Stimulated activated CD4-positive, alpha-beta T cell treated with anti-CD3 and anti-CD28 coated beads, Interleukin-12 subunit alpha, Interleukin-12 subunit beta, amount 100 ng/mL, for 4 hours (primary cell): ENCODE measurements at places on chromosomes 3 and 15.

- no peak for DNase-seq
These were observed 8.6 kb downstream of the TM6SF1 start for GRCh38 chr15:83115831-83116565.

GRCh38 chr15:62122249-62122648 lies 42.8 kb downstream of the C2CD4B start:
- no peak for DNase-seq

- DNase-seq: no peak
These were observed 51.0 kb downstream of the EDEM1 start for GRCh38 chr3:5238545-5238944.

GRCh38 chr3:140765246-140765645 lies 87.4 kb downstream of the TRIM42 start:
- DNase-seq: no peak

DNA sequence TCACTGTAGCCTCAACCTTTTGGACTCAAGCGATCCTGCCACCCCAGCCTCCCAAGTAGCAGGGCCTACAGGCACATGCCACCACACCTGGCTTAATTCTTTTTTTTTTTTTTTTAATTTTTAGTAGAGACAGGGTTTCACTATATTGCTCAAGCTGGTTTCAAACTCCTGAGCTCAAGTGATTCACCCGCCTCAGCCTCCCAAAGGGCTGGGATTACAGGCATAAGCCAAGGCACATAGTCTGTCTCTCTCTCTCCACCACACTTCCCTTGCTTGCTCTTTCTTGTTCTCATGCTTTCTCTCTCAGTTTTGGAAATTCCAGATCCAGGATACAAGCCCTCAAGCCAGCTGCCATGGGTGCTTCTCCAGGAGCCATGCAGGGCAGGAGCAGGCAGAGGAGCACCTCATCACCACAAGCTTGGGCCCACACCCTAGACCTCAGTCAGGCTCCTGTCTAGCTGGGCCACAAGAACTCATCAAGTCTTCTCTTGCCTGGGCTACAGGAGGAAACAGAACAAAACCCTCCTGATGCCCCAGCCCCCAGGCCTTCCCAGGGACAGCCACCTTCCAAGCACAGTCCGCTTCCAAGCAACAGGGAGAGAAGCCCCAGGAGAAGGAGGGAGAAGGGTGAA lies 145.3 kb upstream of the LPP start:
- DNase-seq: no peak

DNA sequence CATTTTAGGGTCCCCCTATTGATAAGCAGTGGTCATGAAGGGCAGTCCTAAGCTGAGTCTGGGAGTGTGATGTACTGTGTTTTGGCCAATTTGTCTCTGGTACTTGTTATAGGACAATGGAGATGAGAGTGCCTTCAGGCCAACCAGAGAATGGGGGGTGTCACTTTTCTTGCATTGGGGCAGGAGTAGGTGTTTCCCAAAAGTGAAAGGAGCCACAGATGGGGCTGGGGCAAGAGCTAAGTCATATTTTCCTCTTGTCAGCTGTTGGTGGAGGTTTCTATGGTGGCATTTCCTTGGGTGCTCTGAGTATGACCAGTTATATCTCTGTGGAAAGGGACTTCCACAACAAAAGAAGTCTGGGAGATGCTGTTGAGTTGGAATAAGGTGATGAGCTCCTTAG lies 24.7 kb upstream of the BSN start:
- no peak for DNase-seq
